Sigmoid colon (tissue), 7 donors: ENCODE measurements at places on chromosomes 12 and 14. TPM values are rescaled to one million over a fixed set of nuclear protein-coding genes. Genes with fewer than 3 reads are reported as not detected.

The DPPA3 gene
- not detected for polyA plus RNA-seq

The GPR84 gene
- 0.69 TPM for polyA plus RNA-seq

The ASB2 gene
- polyA plus RNA-seq: 10.0 TPM

The RPGRIP1 gene
- polyA plus RNA-seq: 0.46 TPM

The SERPINA1 gene
- polyA plus RNA-seq: 103 TPM

The DLGAP5 gene
- 3.0 TPM for polyA plus RNA-seq

The MAGOHB gene
- polyA plus RNA-seq: 18.6 TPM

The LBHD2 gene
- polyA plus RNA-seq: not detected

The SNAPC1 gene
- 3.1 TPM for polyA plus RNA-seq

The TNS2 gene
- polyA plus RNA-seq: 60.1 TPM

The RPL10L gene
- polyA plus RNA-seq: 3.2 TPM

The ORAI1 gene
- 24.9 TPM for polyA plus RNA-seq

The TDRD9 gene
- polyA plus RNA-seq: 1.2 TPM

The ORMDL2 gene
- 18.0 TPM for polyA plus RNA-seq

The ACYP1 gene
- polyA plus RNA-seq: 23.3 TPM

The GPR135 gene
- not detected for polyA plus RNA-seq

GRCh38 chr12:131773582-131774221 lies 54.5 kb upstream of the MMP17 start:
- no peak for DNase-seq

DNA sequence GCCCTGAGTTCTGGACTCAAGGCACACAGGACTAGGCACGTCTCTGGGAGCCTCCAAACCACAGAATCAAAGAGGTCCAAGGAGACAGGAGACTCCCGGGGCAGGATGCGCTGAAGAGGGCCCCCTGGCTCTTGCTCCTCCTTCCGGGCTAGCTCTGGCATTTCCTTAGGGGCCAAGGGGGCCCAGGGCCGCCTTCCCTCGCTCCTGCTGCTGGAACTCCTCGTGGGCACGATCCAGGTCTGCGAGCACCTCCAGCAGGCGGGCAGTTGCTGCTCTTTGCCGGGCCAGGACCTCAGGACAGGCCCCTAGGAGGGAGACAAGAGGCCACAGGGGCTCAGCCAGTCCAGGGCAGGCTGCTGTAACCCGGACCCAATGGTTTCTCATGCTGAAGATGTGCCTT lies 35.8 kb downstream of the RASAL1 start:
- DNase-seq: no peak

GRCh38 chr12:76252031-76252430 lies 96.2 kb downstream of the BBS10 start:
- no peak for DNase-seq

- no peak for DNase-seq
Observed at GRCh38 chr14:81384900-81385299, 15.2 kb downstream of the STON2 start.

GRCh38 chr12:94299846-94300245 lies 151.5 kb downstream of the PLXNC1 start:
- no peak for DNase-seq

DNA sequence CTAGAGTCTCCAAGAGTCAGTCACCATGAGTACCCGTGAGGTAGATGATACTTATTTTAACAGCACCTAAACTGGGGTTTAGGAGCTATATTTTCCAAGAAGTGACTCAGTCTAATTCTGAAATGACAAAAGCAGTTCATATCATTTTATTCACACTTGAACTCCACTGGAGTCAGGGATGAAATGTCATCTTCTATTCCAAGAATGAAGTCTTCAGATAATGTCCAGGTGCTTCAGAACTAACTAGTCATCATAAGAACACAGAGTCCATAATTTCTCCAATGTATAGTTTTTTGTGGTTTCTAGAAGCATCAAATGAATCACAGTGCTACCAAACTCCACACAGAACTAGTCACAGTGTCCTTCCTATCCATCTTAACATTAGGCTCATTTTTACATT lies 13.3 kb downstream of the DNM1L start:
- DNase-seq: no peak

- no peak for DNase-seq
Observed at GRCh38 chr12:13603953-13604352, 377.4 kb downstream of the GRIN2B start.

- no peak for DNase-seq
Observed at GRCh38 chr12:89862511-89863445, 154.1 kb upstream of the ATP2B1 start.

DNA sequence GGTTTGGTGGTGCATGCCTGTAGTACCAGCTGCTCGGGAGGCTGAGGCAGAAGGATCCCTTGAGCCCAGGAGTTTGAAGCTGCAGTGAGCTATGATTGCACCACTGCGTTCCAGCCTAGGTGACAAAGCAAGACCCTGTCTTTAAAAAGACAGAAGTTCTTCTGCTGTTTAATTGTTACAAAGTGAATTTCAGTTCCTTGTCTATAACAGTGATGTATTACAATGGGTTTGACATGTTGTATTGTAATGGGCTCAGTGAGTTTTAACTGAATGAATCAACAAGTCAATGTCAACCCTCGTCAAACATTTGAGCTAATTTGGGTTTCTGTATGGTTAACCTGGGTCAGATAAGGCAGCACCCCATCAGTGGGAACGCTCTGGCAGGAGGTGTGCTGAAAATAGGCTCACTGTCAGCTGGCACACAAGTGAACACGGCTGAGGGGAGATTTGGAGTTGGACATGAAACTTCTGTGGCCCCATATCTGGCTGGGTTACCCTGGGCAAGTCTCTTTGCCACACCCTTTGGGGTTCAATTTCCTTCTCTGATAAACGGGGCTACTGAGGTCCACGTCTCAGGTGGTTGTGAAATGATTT lies 14.0 kb upstream of the TRPV4 start:
- DNase-seq: no peak

DNA sequence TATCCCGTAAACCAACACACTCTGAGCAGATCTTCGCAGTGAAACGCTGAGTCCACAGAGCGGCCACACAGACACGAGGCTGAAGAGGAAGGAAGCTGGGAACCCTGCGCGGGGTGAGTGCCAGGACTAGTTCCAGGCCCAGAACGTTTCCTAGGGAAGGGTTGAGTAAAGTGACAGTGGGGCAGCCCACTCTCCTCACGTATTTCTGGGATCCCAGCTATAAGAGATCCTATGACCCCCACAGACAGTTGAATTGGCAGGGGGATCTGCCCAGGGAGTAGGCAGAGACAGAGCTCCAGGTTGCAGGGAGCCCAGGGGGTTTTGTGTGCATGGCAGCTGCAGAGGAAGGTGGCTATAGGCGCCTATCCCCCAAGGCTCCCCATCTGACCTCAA lies 51.1 kb downstream of the GTF2A1 start:
- DNase-seq: peak; percentile 87

GRCh38 chr12:13887779-13888388 lies 93.5 kb downstream of the GRIN2B start:
- DNase-seq: no peak

GRCh38 chr12:116150452-116150851 lies 127.0 kb downstream of the MED13L start:
- no peak for DNase-seq

DNA sequence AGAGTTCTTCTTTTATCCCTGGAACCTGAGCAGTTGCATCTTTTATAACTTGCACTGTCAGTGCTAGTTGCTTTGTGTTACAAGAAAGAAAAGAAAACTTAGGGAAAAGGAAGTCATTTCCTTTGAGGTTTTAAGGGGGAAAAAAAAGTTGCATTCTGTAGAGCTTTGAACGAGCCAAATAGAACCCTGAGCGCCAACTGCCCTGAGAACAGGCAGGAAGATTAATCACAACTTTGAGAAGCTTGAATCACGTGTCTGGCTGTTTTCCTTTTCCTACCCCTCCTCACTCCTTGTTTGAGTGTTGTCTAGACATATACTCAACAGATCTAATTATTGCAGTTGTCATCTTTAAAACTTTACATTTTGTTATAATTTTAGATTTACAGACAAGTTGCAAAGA lies 12.5 kb downstream of the PCNX1 start:
- DNase-seq: no peak

DNA sequence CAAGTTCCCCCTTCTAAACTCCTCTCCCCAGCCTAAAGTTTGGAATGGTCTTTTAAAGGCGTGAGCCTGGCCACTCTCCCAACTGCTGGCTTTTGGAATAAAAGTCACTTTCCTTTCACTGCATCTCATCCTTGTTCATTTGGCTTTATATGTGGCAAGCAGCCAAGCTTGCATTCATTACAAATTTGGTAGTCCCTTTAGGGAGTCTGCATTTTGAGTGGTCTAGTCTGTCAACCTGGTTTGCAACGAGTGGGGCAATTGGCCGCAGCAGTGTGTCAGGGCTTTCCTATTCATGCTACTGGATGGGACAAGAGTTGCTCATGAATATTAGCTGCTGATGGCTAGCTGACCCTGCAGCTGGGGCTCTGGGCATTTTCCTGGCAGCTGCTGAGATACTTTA lies 57.0 kb downstream of the CATSPERB start:
- no peak for DNase-seq

GRCh38 chr12:98291828-98292227 lies 223.6 kb upstream of the TMPO start:
- DNase-seq: no peak

- no peak for DNase-seq
Observed at GRCh38 chr12:130933269-130933995, 20.3 kb upstream of the ADGRD1 start.

- no peak for DNase-seq
Observed at GRCh38 chr14:77882636-77883035, 82.7 kb downstream of the ADCK1 start.

DNA sequence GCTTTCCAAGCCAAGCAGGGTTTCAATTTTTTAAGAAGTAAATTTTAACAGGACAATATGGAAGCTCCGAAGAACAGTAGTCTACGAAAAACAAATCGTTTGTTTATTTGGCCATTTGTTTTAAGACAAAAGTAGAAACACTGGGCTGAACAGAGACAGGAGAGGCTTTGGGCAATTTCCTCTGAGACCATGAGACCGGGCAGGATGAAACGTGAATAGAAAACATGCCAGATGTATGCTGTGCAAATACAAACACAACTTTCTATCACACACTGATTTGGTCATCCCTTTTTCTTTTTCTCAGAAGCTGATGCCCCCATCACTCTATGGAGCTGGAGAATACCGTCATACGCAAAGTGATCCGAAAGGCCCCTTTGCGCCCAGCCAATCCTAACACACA lies 1111.1 kb downstream of the BCL11B start:
- no peak for DNase-seq

- DNase-seq: no peak
Observed at GRCh38 chr12:33267641-33268040, 172.0 kb downstream of the SYT10 start.

- DNase-seq: peak; percentile 75
Observed at GRCh38 chr12:7935590-7936581, at the start of gene SLC2A3. TSS of gene SLC2A3 (minus strand) at chr12:7936187. CDS start at chr12:7936034, 153 bp downstream.

DNA sequence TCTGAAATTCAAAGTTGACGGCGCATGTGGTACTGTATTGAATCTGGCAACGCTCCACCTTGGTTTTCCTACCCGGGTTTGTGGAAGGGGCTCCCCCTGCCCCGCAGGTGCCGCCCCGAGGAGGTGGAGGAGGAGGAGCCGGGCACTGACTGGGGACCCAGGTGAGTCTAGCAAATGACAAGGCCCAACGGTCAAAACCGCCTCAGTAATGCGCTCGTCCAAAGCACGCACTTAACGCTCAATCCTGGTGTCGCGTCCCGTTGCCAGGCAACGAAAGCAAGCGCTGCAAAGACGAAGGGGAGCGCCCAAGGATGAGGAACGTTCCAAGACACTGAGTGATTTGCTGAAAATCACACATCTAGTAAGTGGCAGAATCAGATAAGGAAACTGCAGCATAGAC lies 24.0 kb upstream of the CLEC4E start:
- DNase-seq: no peak

- no peak for DNase-seq
Observed at GRCh38 chr12:18975933-18976332, 153.6 kb upstream of the PLEKHA5 start.

DNA sequence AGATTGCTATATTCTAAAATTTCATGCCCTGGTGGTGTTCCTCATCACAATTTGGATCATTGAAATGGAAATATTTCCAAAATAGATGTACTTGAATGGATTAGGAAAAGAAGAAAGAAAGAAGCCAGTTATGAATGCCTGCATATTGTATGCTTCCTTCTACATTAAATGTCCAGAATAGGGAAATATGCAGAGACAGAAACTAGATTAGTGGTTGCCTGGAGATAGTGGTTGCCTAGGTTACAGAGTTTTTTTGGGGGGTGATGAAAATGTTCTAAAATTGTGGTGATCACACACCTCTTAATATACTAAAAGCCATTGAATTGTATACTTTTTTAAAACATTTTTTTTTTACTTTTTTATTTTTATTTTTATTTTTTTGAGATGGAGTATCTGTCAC lies 18.0 kb downstream of the TUBA1A start:
- DNase-seq: no peak

DNA sequence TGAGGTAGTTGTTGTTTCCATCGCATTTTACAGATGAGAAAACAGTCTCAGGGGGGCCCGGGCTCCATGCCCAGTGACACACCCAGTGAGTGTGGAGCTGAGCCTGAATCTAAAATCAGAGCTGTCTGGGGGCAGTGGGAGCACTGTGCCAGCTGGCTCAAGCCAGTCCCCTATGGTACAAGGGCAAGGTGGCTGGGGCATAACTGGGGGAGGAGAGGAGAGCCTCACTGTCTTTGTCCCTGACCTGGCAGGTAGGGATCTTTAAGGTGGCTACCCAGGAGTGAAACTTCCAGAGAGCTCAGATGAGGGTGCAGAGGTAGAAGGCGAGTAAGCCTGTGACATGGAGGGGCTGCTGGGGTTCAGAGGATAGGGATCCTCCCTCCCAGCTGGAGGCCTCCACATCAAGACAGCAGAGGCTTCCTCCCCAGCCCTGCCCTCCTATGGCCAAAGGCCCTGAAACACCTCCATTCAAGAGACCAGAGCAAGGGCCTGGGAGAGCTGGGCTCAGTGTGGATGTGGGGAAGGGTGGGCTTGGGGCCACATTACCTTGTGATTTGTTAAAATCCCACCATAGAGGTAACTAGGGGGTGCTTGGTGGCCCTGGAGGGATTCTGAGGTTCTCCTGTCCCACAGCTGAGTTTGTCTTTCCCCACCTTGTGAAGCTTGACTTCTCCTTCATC lies 33.1 kb downstream of the ASCL4 start:
- DNase-seq: no peak

GRCh38 chr12:78229591-78230101 lies 399.0 kb downstream of the NAV3 start:
- DNase-seq: no peak

- DNase-seq: peak; percentile 0
Observed at GRCh38 chr12:117830471-117830870, 138.3 kb downstream of the KSR2 start.

GRCh38 chr14:51079085-51079484 lies 15.8 kb downstream of the TRIM9 start:
- no peak for DNase-seq
